Smooth muscle cell of the brain vasculature (primary cell): ENCODE measurements at places on chromosomes 12 and 14.

DNA sequence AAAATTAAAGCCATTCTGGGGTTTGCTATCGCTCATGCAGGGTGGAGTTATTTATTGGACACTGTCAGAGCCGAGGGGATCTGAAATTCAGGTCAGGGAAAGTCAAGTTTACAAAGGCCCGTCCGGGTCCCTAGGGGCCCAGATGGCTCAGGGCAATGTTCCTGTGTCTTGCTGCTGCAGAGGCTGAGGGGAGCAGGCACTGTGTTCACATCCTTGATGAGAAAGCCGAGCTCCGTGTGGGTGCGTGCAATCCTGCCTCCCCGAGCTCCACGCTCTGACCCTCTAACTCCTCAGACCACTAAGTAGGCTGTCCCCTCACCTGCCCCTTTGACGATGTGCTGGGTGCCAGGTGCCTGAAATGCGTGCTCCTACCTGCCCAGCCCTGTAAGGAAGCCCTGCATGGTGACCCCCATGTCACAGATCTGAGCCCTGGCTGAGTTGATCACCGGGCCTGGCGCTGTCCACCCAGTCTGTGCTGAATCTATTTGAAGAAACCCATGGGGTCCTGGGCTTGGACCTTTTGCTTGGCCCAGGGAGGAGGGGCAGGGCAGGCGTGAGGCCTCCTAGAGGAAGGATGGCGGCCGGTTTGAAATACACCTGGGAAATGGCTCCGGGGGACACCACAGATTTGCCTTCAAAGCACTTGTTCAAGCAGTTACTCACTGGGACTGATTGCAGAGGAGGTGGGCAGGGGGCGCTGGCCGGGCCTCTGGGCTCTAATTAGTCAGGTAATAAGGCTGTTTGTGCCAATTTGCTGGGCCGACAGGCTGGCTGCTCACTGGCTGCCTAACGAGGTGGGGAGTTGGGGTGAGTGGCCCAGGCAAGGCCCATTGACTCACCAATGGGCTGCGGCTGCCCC is 204.3 kb downstream of the KIF26A start:
- DNase-seq, result no peak

DNA sequence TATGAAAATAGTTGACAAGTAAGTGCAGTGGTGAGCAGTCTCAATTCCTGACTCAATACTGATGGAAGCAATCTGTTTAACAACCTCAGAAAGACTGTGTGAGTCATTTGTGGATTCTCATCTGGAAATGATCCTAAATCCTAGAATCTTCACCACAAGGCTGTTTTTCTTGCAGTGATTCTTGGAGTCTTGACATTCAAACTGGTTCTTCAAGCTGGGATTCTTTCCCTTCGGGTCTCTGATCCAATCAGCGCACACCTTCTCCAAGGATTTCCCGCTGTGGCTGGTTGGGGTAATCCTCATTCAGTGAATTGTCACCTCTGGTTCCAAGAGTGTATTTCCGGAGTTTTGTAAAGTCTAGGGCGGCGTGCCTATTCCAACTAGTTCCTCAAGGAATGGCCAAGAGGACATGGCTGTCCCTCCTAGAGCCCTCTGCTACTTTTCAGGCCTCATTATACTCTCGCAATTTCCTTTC is 37.7 kb upstream of the FOXJ2 start:
- peak; percentile 36 for DNase-seq

- no peak for DNase-seq
Observed at GRCh38 chr14:50676814-50677516, 8.9 kb upstream of the SAV1 start.

- DNase-seq, result no peak
Observed at GRCh38 chr12:2291947-2292346, 239.2 kb downstream of the CACNA1C start.

- no peak for DNase-seq
Observed at GRCh38 chr14:22797017-22797917, 18.0 kb downstream of the SLC7A7 start.

DNA sequence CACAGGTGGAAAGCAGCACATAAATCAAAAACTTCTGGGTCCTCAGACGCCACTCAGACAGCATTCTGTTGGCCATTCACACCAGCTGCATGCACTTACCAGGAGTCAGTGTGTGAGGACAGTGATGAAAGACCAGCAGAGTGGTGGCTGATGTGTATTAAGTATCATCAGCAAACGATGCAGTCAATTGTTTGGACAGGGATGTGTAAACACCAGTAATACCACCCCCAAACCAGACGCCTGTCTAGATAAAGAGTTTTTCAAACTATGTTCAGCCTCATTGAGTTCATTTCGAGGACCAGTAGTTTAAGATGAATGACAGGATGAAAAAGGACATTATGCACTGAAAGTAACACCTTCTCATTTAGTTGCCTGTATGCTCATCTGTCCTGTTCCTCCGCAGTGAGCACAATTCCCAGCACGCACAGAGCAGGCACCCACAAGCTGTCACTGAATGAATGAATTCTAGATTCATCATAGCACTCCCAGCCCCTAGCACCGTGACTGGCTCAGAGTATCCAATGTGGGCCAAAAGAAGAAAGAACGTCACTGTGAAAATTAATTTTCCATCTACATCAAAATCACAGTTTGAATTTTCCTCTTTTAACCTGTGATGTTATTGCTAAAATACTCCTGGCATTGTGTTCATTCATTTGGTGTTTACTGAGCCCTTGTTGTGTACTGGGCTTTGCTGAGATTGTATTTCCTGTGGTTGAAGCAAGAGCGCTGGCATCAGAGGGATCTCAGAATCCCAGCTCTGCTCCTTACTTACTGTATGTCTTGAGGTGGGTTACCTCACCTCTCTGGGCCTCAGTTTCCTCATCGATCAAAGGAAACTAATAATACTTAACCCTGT is 124.8 kb upstream of the NOS1 start:
- DNase-seq, result no peak

DNA sequence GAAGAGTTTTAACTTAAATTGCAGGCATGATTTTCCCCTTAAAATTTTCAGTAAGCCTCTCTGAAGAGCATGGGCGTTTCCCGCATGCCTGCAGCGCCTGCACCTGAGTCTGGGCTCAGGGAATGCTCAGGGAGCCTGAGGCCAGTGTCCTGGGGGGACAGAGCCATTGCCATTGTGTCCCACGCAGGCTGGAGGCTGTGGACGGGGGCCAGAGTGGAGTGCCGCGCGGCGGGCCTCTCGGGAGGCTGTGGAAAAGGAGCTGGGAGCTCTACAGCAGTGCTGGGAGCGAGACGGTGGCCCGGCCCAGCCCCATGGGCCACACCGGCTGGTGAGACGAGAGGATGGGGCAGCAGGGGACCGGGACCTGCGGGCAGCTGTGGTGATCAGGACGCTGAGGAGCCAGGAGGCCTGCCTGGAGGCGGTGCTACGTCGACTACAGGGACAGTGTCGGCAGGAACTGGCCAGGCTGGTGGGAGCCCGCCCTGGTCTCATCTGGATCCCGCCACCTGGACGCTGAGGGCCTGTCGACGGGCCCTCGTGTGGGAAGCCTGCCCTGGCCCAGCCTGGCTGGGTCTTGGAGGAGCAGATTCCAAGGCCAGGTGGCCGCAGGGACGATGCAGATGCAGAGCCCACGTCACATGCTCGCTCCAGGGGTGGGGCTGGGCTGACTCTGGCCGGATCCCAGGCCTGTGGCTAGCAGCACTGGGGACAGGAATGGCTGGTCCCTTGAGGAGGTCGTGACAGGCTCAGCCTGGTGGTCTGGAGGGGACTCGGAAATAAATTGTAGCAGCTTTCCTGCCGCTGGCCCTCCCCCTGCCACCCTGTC is 7.6 kb downstream of the TEDC1 start:
- no peak for DNase-seq

- no peak for DNase-seq
Observed at GRCh38 chr14:34796902-34797301, 78.3 kb downstream of the BAZ1A start.

DNA sequence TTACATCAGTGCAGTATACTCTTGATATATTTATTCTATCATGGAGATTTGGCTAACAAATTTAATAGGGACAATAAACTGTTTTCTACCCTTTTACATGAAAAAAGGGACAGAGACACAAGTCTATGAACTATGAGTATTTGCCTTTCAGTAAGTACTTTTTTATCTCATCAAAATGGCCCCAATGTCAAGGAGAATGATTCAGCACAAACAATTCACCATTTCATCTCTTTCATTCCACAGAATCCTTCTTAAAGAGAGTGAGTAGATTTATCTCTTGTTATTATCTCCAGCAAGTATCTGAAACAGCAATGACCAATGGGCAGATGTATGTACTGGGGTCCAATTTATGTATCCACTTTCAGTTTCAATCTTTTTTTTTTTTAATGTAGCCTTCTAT is 447.5 kb downstream of the NPAS3 start:
- no peak for DNase-seq

GRCh38 chr12:129534966-129535750 is 368.7 kb downstream of the TMEM132D start:
- no peak for DNase-seq

DNA sequence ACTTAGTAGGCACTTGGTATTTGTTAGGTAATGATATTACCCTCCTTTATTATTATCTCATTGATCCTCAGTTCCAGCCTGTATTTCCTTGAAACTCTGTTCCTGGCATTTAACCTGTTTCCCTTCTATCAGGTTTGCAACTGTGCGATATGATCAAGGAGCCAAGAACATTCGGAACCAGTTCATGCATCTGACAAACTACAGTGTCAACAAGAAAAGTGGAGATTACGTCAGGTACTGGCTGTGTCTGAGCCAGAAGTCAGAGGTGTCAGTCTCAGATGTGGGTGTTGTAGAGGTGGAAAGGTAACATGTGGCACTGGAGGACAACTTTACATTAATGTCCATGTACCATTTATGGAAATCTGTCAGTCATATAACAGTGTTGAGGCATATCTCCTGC is 56.7 kb downstream of the TTLL5 start:
- DNase-seq, result no peak

DNA sequence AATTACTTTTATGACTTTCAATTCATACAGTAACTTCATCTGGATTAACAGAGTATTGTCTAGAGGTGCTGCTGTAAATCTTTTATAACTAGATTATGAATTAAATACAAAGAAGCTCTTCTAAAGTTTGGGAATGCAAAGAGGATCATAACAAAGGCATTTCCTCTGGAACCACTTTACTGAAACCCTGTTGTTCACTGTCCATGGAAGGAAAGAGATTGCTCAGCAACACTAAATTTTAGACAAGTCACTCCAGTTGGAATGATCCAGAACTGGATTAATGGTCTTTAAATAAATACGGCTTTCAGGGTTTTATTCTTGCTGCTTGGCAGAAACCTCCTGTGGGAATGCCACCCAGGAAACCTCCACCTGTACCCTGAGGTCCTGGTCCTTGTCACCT is 250.6 kb downstream of the KSR2 start:
- DNase-seq, result no peak

GRCh38 chr12:38469715-38470114 is 153.1 kb downstream of the ALG10B start:
- DNase-seq, result no peak
